ENCODE measurements at places on chromosomes 2 and 18. TPM values are rescaled to one million over a fixed set of nuclear protein-coding genes. Genes with fewer than 3 reads are reported as not detected.

The THAP4 gene
- total RNA-seq: 60.9 TPM

GRCh38 chr2:231353469-231353868 is 42.0 kb upstream of the B3GNT7 start:
- no peak overlapping the region for H3K27ac ChIP-seq
- no peak for DNase-seq
- H3K4me1 ChIP-seq: peaks cover 20% of the 10 kb centered on the region
- no peaks in the 10 kb centered on the region for H3K27me3 ChIP-seq

The C2orf92 gene
- 10.3 TPM for total RNA-seq

- peaks cover 12% of the 10 kb centered on the region for H3K4me1 ChIP-seq
- no peaks in the 10 kb centered on the region for H3K27me3 ChIP-seq
- no peak overlapping the region for H3K4me3 ChIP-seq
- H3K36me3 ChIP-seq: no peaks in the 10 kb centered on the region
- DNase-seq: no peak
These were observed 17.4 kb downstream of the LDLRAD4 start for GRCh38 chr18:13235981-13236380.

DNA sequence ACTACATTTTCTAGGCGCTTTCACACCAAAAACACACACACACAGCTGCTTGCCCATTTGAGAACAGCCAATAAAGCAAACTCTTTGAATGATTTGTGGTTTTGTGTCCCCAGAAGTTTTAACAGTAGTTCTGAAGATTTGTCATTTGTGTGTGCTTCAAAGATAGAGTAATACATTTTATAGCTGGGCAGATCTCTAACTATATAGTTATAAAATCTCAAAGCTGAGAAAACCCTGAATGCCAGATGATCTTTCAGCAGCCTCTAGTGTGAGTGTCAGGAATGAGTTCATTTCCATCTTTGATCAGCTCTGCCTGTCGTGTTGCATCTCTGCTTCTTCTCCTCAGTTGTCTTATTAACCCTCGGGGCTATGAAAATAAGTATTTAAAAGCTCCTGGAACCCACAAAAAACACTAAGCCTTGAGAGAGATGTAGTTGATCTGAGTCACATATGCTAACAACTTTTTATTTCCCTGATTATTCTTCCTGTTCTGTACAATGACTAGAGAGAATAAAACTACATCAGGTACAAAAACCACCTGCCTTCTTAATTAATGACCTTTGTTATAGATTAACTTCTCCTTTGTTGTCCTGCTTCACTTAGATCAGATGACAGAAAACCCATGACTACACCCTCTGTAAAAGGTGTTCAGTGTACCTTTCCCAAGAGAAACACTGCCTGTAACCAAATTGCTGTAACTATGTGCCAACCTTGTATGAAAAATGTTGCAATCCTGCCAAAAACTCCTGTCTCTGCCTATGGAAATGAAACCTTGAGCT is 30.0 kb upstream of the SLC3A1 start:
- no peaks in the 10 kb centered on the region for H3K36me3 ChIP-seq
- DNase-seq: no peak
- H3K27ac ChIP-seq: no peak overlapping the region
- peaks cover 6% of the 10 kb centered on the region for H3K27me3 ChIP-seq
- H3K4me3 ChIP-seq: no peak overlapping the region

The DSG4 gene
- not detected for total RNA-seq

DNA sequence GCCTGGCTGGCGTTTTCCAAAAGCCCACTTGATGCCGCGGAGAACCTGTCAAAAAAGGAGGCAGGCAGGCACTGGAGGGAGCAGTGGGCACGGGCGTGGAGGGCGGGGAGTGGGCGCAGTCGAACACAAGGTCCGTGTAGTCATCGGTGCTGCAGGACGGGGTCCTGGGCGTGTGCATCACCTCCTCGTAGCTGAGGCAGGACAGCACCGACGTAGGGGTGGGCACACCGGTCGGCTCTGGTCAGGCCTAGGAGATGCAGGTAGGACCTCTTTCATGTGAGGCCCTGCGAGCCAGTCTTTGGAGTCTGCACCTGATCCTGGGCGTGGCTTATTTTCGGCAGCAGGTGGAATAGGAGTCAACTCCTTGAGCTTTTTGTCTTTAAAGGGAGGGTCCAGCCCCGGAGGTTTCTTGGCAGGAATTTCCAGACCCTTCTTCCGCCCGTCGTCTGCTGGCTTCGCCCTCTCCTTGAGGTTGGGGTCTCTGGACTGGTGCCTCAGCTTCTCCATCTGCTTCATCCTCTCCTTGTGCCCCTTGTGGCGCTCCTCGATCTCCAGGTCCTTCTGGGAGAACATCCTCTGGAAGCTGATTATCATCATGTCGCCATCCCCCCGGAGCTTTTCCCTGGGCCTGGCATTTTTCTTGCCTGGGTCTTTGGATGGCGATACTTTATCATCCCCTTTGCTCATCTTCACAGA is 892.5 kb upstream of the LRRTM1 start:
- no peak for DNase-seq
- H3K4me3 ChIP-seq: no peak overlapping the region
- H3K4me1 ChIP-seq: no peaks in the 10 kb centered on the region

DNA sequence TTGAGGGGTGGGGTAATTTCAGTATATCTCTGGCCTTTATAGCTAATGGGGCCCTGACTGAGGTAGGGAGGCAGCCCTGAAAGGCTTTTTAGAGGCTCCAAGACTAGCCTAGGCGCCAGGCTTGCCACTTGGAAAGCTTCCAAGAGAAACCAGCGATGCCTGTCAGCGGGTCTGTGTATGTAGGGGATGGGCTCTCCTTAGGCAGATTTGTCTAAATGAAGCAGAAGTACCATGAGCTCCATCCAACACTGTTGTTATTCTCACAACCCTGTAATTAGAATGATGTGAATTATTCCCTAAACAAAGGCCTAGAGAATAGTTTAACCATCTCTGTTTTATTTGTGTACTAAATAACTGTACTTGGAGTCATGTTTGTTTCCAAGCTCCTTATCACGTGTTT is 138.1 kb downstream of the B3GNT2 start:
- no peak overlapping the region for H3K4me3 ChIP-seq
- H3K27ac ChIP-seq: peak overlapping the region; percentile 52
- H3K4me1 ChIP-seq: peaks cover 4% of the 10 kb centered on the region
- no peak for DNase-seq
- no peaks in the 10 kb centered on the region for H3K27me3 ChIP-seq

DNA sequence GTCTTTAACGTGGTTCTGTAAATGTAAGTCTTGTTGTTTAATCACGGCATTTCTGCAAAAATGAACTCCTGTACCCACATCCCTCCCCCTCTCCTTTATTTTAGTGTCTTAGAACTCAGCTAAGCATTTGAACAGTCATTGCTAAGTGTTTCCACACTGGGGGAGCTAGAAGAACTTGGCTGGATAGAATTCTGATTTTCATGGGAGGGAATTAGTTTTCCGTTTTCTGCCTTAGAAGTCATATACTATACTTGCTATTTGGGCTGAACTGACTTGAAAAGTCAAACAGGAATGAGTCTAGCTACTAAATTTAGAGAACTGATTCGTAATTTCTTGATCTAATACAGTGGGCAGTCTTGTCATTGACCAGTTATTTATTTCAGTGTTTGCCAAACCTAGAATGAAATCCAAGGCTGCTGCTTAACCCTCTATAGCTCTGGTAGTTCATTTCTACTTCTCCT is 61.1 kb downstream of the FMNL2 start:
- peaks cover 9% of the 10 kb centered on the region for H3K36me3 ChIP-seq
- peaks cover 63% of the 10 kb centered on the region for H3K4me1 ChIP-seq
- no peaks in the 10 kb centered on the region for H3K27me3 ChIP-seq
- no peak overlapping the region for H3K4me3 ChIP-seq
- no peak overlapping the region for H3K27ac ChIP-seq

The TET3 gene
- 30.3 TPM for total RNA-seq

DNA sequence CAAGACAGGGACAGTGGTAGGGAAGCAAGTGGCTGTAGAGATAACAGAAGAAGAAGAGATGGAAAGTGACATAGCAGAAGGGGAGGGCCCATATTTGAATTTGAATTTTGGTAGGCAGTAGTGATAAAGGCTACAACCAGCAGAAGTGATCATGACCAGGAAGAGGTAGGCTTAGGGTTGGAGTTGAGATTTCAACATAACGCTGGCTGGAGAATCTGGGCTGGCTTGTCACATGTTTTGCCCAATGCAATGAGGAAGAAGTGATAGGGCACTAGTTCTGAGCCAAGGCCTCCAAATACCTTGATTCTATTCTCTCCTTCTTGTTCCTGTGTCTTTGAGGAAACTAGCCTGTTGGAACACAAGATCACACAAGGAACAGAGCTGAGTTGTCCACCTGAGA is 69.4 kb downstream of the SCG2 start:
- H3K4me1 ChIP-seq: peaks cover 2% of the 10 kb centered on the region
- DNase-seq: no peak
- H3K4me3 ChIP-seq: no peak overlapping the region
- H3K36me3 ChIP-seq: peaks cover 15% of the 10 kb centered on the region
- H3K27me3 ChIP-seq: no peaks in the 10 kb centered on the region

The ASXL3 gene
- total RNA-seq: 18.2 TPM

DNA sequence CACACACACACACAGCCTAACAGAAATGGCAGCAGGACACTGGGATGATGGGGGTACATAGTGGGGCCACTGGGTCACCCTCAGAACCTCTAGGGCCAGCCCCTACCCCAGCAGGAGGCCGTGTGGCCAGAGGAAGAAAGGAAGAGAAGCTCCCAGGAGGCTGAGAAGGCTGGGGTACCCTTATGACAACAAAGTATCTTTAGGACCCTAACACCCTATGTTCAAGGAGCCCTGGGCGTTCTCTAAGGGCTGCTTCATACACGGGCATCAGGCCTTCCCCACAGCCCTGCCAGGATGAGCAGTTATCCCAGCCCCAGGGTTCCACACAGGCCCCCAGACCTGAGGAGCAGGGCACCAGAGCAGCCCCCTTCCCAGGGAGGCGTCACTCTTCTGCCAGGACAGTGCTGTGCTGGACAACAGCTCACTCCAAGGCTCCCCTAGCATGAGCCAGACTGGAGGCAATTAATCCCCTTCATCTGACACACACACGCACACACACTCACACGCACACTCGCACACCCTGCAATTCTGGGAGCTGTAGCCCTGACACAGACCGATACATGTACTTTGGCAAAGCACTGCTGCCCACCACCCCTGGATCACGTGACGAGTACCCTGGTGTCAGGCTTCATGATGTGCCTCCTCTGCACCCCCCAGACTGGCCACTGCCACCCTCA is 163.6 kb downstream of the TNS1 start:
- H3K27me3 ChIP-seq: no peaks in the 10 kb centered on the region
- DNase-seq: no peak
- peaks cover 38% of the 10 kb centered on the region for H3K4me1 ChIP-seq
- peak overlapping the region; percentile 81 for H3K27ac ChIP-seq
- no peak overlapping the region for H3K4me3 ChIP-seq

DNA sequence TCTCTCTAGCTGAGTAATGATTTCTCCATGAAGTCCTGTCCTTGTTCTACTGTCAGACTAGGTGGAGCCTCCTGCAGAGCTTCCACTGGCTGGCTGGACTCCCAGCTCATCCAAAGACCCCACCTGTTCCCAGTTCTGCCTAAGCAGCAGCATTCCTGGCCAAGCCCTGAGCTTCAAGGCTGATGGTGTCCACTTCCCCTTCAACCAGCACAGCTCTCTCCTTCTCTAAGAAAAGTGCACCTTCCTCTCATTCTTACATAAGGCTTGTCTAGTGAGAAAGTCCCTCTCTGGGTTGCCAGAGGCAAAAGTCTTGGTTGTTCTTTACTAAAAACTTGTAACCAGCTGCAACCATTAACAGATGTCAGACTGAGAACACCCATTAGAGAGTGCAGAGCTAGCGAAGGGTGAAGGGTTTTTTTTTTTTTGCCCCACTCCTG is 58.9 kb downstream of the CXCR4 start:
- peaks cover 22% of the 10 kb centered on the region for H3K4me1 ChIP-seq
- no peak overlapping the region for H3K27ac ChIP-seq
- no peak overlapping the region for H3K4me3 ChIP-seq
- H3K36me3 ChIP-seq: no peaks in the 10 kb centered on the region
- no peaks in the 10 kb centered on the region for H3K27me3 ChIP-seq

DNA sequence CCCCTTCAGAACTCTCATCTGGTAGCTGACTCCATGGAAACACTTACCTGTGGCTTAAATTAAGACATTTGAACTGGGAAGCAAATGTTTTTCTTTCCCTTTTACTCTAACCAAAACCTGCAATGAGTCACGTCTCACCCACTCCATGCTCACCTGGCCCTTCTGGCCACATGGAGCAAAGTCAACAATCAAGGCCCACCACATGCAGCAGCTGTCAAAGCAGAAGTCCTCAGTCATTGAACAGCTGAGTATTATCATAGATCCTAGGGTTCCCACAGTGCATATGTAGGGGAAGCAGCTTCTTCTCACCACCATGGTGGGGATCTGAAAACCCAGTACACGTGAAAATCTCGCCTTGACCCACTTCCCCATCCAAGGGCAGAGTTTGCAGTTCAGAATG is 12.3 kb upstream of the MEP1B start:
- no peak for DNase-seq
- peaks cover 6% of the 10 kb centered on the region for H3K4me1 ChIP-seq
- H3K27me3 ChIP-seq: no peaks in the 10 kb centered on the region
- H3K4me3 ChIP-seq: no peak overlapping the region
- H3K27ac ChIP-seq: no peak overlapping the region

The MAIP1 gene
- 23.1 TPM for total RNA-seq

DNA sequence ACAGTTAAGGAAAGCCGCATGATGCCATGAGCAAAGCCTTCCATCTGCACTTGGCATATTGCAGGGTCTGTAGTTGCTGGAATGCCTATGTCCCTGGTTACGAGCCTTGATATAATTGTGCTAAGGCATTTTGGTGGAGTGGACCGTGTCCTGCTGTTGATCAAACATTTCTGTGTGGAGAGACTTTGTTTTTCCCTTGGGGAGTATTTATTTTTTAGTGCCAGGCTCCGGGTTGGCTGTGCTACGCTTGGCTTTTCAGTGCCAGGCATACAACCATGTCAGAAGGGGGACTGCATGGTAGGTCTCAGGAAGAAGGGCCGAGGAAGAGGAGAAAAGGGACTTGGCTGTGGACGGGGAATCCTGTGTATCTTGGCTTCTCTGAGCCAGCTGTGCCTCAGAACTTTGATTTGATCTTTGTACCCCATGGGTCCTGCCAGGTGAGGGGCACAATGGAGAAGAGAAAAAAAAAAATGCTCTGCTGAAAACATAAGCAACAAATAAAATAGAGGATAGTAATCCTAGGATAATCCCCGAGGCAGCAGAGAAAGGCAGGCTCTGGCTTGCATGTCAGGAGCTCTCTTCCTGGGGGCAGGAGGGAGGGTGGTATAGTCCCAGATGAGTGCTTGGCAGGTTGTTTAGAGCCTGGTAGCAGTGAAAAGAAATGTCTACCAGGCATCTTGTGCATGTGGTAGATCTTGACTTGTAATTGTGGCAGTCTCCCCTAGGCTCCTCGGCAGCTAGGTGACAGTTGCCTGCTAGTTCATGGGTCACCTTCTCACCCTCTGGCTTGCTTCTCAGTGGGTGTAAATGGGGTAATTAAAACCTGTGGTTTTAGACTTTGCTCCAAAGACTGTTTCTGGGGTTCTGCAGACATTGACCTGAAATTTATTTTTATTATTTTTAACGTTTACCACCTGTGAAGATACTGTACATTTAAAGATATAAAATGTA is 233.0 kb downstream of the NEDD4L start:
- no peak overlapping the region for H3K27ac ChIP-seq
- no peaks in the 10 kb centered on the region for H3K27me3 ChIP-seq
- peaks cover 5% of the 10 kb centered on the region for H3K36me3 ChIP-seq

- H3K4me1 ChIP-seq: peaks cover 20% of the 10 kb centered on the region
- H3K36me3 ChIP-seq: no peaks in the 10 kb centered on the region
- no peak for DNase-seq
- no peak overlapping the region for H3K27ac ChIP-seq
These were observed 127.9 kb downstream of the EVA1A start for GRCh38 chr2:75432761-75433361.

All from neural crest cell (in vitro differentiated cells).